ENCODE measurements at places on chromosomes 16 and 17.

GRCh38 chr17:77322514-77323412, 182.0 kb downstream of the SEC14L1 start:
- no peak for DNase-seq

DNA sequence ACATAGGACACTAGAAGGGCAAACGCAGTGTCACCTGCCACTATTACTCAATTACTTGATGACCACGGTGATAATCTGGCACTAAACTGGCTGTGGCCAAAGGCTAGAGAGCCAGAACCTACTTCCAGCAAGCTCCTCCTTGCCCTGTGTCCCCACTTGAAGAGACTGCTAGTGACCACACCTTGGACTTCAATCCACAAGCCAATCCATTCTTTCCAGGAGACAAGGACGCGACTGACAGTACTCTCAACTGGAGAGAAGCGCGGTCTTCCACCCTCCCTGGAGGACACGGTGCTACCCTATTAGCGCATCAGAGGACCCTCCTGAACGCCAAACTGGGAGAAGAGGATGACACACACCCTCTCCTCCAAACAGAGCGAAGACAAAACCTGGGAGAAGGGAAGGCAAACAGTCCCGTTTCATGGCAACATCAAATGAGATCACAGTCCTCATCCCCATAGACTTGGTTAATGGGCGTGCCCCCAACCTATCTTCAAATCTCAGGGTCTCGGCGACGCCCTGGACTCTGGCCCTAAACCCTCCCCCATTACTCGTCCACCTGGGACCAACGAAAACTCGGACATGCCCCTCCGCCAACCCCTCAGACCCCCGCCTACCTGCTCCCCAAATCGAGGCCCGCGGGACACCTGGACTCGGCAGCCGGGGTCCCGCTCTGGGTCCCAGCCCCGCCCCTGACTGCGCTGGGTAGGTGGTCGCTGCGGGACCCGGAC, 508 bp downstream of the FLCN start:
- DNase-seq = no peak

DNA sequence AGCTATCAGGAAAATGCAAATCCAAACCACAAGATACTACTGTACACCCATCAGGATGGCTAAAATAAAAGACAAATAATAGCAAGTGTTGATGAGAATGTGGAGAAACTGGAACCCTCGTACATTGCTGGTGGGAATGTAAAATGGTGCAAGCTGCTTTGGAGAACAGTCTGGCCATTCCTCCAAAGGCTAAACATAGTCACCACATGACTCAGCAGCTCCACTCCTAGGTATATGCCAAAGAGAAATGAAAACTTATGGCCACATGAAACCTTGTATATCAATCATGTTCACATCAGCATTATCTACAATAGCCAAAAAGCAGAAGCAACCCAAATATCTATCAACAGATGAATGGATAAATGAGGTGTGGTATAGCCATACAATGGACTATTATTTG, 28.5 kb downstream of the VAC14 start:
- no peak for DNase-seq

GRCh38 chr17:69884846-69885245, 190.2 kb upstream of the KCNJ16 start:
- DNase-seq = no peak

GRCh38 chr17:67137860-67138259, 93.5 kb downstream of the CACNG1 start:
- no peak for DNase-seq

- no peak for DNase-seq
Observed at GRCh38 chr17:43648916-43649315, 12.8 kb downstream of the MEOX1 start.

DNA sequence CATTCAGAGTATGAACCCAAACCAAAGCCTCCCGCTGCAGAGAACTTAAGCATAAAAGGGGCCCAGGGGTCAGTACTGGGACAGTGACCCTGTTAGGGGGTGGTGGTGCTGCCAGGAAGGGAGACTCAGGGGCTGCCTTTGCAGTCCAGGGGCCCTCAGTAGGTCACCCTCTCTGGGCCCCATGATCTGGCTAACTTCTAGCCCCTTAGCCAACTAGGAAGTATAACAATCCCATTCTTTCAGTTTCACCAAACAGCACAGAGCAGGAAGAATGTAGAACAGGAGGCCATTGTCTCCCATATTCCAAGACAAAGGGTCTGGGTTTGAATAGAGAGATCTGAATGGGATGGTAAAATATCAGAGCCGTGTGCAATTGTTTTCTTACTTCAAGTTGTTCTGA, 378.6 kb upstream of the C16orf82 start:
- no peak for DNase-seq

DNA sequence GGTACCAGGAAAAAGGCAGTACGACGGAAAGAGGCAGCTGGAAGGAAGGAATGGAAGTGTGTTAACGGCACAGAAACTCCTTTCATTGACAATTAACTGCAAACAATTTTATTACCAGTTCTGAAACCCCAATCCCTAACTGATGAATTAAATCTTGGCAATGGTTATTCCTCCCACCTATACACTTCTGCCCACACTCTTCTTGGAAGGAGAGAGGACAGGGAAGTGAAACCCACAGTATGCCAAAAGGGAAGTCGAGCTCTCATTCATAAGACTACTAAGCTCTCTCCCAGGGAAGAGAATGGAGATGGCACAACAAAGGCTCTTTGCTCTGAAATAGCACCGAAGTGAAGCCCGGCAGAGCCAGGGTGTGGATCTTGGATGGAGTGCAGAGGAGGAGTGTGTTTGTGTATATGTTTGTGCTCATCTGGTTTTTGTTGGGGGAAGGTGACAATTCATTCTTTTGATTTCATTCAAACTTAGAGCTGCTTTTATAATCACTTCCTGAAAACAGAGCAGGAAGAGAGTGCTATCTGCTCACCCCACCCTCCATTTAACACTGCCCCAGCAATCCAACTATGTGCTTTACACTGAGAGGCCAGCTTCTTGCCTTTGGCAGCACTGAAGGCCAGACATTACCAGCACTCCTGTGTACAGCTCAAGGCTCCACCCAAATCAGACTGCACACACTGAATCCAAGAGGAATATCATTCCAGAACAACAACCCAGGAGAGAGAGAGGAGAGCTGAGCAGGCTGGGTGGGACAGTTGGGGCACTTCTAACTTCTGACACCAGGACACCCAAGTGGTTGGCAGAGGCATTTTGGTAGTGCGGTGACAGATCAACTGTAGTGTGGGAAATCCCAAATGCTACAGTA, 68.7 kb downstream of the HIC1 start:
- DNase-seq = no peak

DNA sequence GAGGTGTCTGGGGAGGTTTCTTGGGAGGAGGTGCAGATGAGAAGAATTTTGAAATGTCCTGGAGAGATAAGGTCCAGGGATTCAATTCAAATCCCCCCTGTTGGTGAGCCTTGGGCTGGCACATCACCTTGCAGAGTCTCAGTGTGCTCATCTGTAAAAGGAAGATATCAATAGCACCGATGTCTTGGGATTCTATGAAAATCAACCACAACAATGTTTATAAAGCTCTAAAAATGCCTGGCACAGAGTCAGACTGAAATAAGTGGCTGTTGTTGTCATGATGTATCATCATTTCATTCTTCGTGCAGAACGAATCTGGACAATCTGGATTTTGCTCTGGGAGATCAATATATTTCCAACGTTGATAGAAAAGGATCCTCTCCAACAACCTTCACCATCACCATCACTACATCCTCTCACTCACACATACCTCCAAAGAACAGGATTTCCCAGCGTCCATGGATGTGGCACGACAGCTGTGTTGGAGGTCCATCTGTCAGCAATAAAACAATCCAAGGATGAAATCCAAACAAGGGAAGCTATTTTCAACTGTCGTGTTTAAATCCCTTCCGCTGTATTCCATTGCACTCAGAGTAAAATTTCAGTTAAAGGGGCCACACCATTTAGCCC, 393.7 kb upstream of the DYNLRB2 start:
- DNase-seq = no peak

DNA sequence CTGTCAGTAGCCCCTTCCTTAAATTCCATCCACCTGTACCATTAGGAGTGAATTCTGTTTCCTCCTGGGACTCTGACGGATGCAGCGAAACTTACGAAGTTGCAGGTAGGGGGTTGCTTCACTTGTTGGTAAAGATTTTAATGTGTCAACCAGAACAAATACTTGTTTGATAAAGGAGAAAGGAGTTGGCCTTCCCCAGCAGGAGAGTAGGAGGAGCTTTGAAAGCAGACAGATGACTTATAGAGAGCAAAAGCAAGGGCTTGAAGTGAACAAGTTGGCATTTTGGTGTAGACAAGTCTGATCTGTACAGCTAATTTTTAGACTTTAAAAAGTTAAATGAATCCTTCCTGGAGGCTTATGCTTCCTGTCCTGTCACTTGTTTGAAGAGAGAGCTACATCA, 38.1 kb upstream of the PMFBP1 start:
- DNase-seq = no peak

- DNase-seq = no peak
Observed at GRCh38 chr16:66846266-66846665, 2.1 kb downstream of the CA7 start.

- DNase-seq = no peak
Observed at GRCh38 chr17:15973834-15974233, 25.7 kb downstream of the ZSWIM7 start.

DNA sequence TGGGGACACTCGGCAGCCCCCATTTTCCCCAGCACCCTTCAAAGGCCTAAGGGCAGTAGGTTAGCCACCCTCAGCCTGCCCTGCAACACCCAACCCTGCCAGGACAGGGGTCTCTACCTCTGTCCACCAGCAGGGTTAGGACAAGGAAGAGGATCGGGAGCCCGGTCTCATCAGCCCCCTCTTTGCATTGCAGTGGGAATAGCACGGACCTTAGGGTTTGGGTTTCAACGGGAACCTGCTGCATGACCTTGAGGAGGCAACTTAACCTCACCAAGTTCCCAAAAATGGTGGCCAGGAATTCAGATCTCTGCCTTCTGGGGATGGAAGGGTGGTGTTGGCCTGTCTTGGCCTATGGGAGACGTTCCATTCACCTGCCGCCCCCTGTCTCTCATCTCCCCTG, 20.2 kb upstream of the SPPL2C start:
- no peak for DNase-seq

- DNase-seq = no peak
Observed at GRCh38 chr16:81939164-81940056, 71.9 kb downstream of the SDR42E1 start.

DNA sequence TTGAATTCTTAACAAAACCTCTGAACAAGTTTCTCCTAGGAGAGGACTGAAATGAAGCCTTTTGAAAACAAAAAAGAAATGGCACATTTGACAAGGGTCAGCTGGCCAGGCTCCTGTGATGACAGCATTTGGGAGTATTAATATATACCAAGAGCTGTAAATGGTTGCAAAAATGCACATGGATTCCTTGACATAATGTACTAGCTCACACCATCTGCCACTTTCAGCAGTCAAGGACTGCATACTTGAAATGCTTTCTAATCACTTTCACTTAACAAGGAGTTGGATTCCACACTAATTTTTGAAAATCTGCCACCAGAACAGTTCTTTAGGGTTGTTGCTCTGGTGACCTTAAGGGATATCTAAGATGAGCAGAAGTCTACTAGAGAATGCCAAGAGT, 236.7 kb upstream of the TOX3 start:
- DNase-seq = no peak

DNA sequence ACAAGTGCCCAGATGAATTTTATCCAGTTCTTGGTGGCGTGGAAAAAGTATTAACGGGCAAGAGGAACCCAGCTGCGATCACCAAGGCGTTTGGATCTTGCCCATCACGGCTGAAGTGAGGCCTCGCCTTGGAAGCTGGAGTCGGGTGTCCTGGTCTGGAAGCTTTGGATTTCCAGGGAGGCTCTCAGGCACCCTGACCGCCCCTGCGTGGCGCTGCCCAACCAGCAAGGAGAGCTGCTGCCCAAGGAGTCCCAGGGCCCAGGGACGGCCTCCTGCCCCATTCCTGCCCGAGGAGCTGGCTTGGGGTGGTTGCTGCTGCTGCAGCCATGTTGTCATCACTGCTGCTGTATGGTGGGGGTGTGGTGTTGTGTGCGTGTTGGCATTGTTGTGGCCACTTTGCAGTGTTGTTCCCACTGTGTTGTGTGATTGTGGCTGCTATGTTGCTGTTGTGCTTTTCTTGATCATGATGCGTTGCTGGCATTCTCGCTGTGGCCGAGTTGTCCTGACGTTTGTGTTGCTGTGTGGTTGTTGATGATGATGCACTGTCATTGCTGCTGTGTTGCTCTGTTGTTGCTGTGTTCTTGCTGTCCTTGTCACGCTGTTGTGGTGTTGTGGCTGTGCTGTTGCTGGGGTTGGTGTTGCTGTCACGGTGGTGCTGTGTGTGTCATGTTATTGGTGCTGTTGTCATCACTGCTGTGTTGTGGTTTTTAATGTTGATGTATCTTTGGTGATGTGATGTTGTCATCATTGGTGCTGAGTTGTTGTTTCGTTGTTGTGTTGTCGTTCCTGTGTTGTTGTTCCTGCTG, 318.8 kb downstream of the C16orf95 start:
- DNase-seq = no peak

DNA sequence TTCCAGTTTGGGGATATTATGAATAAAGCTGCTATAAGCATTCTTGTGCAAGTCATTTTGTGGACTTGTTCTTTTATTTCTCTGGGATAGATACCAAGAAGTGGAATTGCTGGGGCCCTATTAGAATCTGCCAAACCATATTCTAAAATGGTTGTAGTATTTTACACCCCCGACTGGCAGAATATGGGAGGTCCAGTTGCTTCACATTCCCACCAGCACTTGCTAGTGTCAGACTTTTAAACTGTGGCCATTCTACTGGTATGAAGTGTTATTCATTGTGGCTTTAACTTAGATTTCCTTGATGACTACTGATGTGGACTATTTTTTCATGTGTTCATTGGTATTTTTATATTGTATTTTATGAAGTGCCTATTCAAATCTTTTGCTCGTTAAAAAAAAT, 18.1 kb upstream of the NUP93 start:
- no peak for DNase-seq

DNA sequence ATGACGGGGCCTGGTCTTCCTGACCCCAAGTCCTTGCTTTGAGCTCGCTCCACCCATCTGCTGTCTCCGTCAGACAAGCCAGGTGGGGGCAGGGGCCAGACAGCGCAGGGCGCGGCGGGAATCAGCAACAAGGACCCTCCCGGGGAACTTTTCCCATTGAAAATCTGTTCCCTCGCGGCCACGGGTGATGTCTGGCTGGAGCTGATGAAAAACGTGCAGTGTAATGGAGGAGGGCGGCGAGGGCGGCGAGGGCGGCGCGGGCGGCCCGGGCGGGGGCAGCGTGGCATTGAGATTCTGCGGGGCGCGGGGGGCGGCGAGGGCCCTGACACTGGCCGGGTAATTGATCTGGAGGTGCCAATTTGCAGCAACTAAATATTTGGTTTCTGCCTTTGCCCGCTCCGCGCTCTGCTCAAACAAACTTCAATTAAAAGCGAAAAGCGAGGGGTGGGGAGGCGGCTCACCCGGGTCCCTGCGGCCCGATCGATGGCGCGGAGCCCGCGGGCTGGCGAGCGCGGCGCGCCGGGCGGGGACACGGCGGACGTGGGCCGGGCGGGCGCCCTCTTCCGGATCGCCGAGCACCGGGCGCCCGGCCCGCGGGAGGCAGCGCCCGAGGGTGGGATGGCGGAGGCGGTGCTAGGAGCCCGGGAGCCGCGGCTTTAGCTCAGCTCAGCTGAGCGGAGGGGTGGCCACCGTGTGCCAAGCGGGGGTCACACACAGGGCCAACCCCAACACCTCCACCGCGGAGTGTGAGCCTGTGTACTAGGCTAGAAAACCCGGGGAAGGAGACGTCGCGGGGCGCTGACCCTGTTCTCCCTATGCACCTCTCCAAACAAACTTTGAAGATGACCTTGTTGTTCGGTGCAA, 32.4 kb downstream of the DCAKD start:
- DNase-seq = peak; percentile 6
